ENCODE measurements at places on chromosomes 2 and 18.
A peak's percentile ranks its signal among the peaks of the same experiment; 100 is the strongest.

GRCh38 chr2:210938228-210938627, 381.8 kb downstream of the CPS1 start:
- no peak for DNase-seq

DNA sequence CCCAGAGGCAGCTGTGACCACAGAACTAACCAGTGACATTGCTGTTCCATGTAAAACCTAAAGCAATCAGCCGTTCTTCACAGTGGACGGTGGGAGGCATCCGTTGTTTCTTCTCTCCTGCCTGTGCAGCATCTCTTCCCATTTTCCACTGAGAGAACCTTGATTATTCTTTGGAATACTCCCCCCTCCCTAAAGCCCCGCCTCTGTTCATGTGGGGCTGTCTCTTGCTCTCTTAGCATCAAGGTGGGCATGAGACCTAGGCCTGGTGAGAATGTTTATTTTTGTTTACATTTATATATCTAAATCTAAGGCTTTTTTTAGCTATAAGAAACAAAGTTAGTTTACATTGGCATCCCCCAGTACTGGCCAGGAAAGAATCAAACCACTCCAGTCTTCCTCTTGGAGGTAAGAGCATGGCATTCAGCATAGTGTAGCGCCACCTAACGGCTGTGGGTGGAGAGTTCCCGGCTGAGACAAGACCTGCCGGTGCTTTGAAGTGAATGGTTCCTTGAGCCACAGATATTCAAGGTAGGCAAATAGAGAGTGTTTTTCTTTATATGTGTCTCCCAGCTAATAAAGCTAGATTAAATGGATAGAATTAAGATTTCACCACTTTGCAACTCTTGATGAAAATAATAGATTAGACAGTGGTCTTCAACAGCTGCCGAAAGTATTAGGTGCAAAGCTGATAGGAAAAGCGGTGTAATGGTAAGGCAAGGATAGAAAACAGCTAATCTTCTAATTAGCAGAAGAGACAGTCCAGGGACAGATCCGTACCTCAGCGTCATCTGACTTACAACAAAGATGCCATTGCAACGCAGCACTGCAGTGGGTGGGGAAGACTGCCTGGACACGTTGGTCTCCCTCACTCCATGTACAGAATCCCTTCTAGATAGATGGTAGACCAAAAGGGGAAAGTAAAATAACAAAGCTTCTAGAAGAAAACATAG, 219.6 kb upstream of the RAB12 start:
- DNase-seq = peak; percentile 19

DNA sequence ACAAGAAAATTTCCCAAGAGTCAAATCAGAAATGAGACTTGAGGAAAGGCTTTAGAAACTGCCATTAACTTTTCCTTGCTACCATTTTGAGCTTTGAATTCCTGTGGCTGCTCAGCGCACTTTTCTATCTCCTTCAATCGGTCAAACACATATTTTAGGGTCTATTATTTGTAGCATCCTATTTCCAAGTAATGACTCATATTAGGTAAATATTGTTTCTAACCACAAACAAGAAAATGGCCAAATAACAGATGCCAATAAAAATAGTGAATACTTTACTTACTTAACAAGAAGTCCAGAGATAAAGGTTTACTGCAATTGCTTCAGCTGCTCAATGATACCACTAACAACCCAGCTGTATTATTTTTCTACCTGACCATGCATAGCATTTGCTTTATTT, 29.7 kb upstream of the CCDC178 start:
- no peak for DNase-seq

GRCh38 chr2:49003201-49003600, 151.1 kb downstream of the FSHR start:
- no peak for DNase-seq

- DNase-seq = no peak
These were observed 85.7 kb downstream of the ACTR2 start for GRCh38 chr2:65313126-65313953.

- no peak for DNase-seq
These were observed 6.3 kb downstream of the GPR148 start for GRCh38 chr2:130735200-130735599.

DNA sequence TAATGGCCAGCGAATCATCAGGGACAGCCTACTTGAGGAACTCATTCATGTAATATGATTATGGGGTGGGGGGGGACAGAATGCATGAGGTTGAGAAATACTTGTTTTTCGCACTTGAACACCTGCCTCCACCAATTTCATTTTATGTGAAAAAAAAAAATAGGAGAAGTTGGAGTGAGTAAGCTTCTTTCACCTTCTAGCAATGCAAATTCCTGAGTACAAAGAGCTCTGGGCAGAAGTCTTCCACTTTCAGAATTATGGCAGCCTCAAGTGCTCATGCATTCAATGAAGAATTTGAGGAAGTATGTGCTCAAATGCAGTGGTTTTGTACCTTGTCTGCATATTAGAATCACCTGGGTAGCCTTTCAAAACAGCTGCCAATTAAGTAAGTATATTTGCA, 40.1 kb upstream of the GPD2 start:
- DNase-seq = no peak

GRCh38 chr2:195759877-195760276, 102.9 kb downstream of the SLC39A10 start:
- no peak for DNase-seq

DNA sequence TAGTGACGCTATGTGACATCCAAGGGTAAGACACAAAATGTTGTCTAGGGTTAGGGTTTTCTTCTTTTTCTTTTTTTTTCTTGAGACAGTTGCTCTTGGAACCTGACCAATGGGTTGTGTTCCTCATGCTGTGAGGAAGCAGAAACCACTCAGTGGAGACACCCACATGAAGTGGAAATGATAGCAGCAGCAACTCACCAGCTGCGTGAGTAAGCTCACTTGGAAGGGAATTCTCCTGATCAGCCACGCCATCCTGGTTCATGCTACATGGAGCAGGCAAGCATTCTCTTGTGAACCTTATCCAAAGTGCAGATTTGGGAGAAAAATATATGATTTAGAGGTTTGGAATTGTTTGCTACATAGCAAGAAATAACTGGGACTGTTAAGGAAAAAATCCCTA, 863.7 kb downstream of the EPHA4 start:
- no peak for DNase-seq

- DNase-seq = no peak
These were observed 371.5 kb upstream of the SETBP1 start for GRCh38 chr18:44309185-44309584.

GRCh38 chr18:7638321-7638720, 71.2 kb downstream of the PTPRM start:
- no peak for DNase-seq

DNA sequence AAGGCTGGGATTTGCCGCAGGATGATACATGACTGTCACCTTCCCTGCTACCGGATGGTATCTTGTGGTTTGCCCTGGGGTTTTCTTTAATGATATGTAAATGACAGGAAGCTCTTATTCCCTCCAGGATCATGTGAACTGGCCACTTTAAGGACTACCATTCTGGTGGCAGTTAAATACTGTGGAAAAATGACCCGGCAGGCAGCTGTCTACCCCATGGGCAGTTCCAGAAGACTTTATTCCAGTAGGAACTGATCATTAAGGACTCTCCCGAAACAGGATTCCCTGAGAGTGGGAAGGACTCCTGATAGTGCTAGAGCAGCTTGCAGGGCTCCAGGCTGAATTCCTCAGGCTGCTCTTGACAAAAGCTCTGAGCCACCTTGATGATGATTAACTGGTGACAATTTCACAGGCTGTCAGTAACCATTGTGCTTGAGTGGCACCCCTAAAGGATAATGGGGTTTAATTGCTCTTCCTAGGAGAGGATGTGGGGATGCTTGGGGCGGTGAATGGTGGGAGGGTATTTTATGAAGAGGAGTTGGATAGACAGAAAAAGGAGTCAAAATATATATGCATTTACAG, 212.0 kb downstream of the CPS1 start:
- no peak for DNase-seq

DNA sequence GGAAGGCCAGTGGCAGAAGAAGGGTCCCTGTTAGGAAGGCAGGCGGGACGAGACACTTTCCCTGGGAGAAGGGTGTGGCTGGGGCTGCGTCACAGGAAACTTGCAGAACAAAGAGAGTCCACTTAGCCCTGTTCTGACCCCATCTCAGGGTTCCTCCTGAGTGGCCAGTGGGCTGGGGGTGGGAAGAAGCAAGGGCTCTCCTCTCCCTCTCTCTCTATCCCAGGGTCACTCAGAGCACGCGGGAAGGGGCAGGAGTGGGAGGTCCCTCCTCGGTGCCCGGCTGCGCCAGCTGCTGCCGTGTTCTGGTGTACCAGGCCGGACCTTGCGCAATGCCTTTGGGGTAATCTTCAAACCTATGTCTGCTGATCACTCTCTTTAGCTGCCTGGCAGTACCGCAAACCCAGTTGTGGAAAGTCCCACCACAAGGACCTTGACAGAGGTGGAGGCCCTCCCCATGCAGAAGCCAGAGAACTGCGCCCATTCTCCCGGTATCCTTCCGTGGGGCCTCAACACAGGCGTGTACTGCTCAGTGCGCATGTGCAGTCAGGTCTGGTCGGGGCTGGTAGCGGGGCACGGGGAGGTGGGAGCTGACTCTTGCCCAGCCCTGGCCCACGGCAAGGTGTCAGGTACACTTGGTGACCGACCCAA, 47.8 kb upstream of the ST3GAL5 start:
- no peak for DNase-seq

DNA sequence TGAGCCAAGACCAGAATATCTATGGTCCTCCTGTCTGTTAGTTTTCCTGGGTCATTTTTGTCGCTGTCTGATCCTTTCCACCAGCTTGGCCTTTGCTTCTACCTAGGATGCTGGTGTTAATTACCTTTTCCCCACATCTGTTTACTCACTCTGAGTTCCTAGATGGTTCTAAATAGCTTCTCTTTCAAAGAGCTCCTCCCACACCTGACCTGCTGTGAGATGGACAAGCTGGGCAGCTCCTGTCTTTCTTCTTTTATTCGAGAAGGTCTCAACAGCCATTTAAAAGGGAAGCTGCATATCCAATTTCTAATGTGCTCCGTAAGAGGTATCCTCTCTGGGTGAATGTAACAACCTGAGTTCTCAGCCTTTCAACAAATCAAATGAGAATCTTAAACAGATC, 156.2 kb downstream of the HRH4 start:
- DNase-seq = no peak

GRCh38 chr2:27849558-27850205, 40.5 kb downstream of the RBKS start:
- no peak for DNase-seq

GRCh38 chr2:85434696-85435095, 16.2 kb downstream of the SH2D6 start:
- no peak for DNase-seq

DNA sequence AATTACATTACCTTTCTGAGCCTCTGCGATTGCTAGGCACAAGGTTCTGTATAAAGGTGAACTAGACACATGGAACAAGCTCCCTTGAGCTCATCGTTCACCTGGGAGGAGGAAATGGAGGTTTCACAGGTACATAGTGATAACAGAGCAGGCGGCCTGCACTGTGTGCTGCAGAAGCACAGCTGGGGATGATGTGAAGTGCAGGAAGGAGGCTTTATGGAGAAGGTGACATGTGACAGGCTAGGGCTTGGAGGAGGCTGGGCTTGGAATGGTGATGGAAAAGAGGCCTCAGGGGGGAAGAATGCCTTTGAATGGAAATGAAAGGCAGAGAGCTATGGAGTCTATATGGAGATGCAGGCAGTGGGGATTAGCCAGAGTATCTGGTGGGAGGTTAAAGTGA, 22.9 kb downstream of the MARCHF4 start:
- no peak for DNase-seq

GRCh38 chr18:55475467-55475866, 112.5 kb downstream of the TCF4 start:
- no peak for DNase-seq

GRCh38 chr2:121696410-121696930, 40.2 kb downstream of the NIFK start:
- no peak for DNase-seq

DNA sequence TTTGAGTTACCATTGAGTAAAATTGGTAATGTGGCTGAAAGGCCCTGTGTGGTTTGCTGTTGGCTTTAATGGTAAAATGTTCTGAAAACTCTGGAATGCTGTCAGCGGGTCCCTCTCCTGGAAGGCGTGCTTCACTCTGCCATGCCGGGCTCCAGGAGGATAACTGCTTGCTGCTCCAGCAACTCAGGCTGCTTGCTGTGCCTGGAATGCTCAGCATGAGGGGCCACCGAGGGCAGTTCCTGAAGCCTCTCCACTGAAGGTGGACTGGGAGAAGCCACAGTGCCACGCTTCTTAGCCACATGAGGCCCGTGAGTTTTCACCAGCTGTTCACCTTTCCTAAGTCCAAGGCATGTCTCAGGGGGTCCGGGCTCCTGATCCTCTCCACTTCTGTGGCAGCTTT, 90.4 kb upstream of the FAM110C start:
- DNase-seq = no peak

GRCh38 chr2:200184748-200185627, 121.5 kb upstream of the SPATS2L start:
- DNase-seq = no peak

- DNase-seq = no peak
These were observed 142.7 kb upstream of the ZNF804A start for GRCh38 chr2:184455624-184456023.
